Lower lobe of right lung (tissue), 2 donors: ENCODE measurements at places on chromosomes 1 and 21.

DNA sequence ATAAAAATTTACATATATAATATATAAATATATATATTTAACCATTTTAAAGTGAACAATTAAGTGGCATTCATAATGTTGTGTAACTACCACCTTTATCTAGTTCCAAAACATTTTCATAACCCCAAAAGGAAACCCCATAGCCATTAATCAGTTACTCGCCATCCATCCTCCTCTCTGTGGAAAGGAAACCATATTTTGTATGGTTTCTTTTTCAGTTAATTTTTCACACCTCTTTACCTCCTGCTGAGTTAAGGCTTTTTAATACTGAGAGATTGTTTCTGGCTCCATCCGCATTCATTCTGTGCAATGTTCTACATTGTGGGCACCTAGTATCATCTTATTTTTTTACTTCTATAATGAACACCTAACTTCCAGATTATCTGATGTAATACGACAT is 512.1 kb downstream of the LMO4 start:
- no peaks in the 10 kb centered on the region for H3K27me3 ChIP-seq
- DNase-seq = no peak

DNA sequence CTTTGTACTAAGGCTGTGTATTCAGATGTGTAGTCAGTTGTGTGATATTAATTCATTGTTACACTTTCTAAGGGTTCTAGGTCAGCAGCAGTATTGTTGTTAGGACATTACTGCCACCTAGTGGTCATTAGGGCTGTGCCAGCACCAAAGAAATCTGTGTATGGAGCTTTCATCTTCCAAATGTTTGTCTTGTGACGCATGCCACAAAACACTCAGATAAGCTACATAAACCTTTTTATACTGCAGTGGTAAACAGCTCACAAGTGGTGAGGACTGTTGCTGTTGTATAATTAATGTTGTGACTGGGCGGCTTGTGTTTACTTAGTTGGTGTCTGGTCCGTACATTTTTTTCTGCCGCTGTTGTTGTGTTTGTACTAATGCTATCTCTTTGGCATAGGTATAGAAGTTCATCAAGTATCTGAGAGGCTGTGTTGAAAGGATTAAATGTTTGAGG is 51.7 kb downstream of the S1PR1 start:
- no peak overlapping the region for H3K27ac ChIP-seq
- peak; percentile 59 for DNase-seq
- H3K36me3 ChIP-seq = no peaks in the 10 kb centered on the region
- H3K4me1 ChIP-seq = peaks cover 39% of the 10 kb centered on the region
- no peak overlapping the region for H3K4me3 ChIP-seq
- H3K27me3 ChIP-seq = no peaks in the 10 kb centered on the region

GRCh38 chr1:172628401-172628800 is 30.5 kb upstream of the FASLG start:
- no peaks in the 10 kb centered on the region for H3K36me3 ChIP-seq
- no peaks in the 10 kb centered on the region for H3K27me3 ChIP-seq
- DNase-seq = no peak

- peaks cover 9% of the 10 kb centered on the region for H3K4me1 ChIP-seq
- no peak overlapping the region for H3K27ac ChIP-seq
- no peaks in the 10 kb centered on the region for H3K27me3 ChIP-seq
- no peak overlapping the region for H3K4me3 ChIP-seq
- DNase-seq = no peak
Observed at GRCh38 chr1:203621559-203622262, 4.9 kb upstream of the ATP2B4 start.

DNA sequence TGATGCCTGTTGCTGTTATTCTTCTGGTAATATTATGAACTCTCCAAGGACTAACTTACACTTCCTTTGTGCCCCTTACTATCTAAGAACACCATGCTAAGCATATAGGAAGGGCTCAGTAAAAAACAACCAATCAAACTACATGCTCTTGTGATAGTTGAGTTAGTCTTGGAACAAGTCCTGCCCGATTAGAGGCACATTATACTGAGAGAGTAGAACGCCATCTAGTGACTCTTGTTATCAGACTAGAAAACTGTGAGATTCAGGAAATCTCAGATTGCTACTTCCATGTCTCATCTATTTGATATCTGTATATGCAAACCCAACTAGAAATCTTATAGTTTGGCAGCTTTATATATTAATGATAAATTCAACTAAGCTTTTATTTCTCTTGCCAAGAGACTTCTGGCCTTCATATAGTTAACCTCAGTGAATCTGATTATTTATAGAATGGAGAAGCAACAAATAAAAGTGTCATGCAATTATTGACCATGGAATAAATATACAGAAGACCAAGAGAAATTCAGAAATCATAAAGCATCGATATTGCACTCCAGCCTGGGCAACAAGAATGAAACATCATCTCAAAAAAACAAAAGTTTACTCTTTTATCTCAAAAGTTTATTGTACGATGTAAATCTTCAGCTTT is 7.8 kb upstream of the SRRM1 start:
- H3K4me3 ChIP-seq = no peak overlapping the region
- H3K27me3 ChIP-seq = no peaks in the 10 kb centered on the region
- H3K27ac ChIP-seq = no peak overlapping the region
- no peaks in the 10 kb centered on the region for H3K36me3 ChIP-seq
- no peak for DNase-seq

- no peak overlapping the region for H3K27ac ChIP-seq
- H3K4me1 ChIP-seq = no peaks in the 10 kb centered on the region
- H3K36me3 ChIP-seq = no peaks in the 10 kb centered on the region
- no peak for DNase-seq
- no peak overlapping the region for H3K4me3 ChIP-seq
Observed at GRCh38 chr1:86472767-86473166, 4.0 kb downstream of the CLCA1 start.

DNA sequence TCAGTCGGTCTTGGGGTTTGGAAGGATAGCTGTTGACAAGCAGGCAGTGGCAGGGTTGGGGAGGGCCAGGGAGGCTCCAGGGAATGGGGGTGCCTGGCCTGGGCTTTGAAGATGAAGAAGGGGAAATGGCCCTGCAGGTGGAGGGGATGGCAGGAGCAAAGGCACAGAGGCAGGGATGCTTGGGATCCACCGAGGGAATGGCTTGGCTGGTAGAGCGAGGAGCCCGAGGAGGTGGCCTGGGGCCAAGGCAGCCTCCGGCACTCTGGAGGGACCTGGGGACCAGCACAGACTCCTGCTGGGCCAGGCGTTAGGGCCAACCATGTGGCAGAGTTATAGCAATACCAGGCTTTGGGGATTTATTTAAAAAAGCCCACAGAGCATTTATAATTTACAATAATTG is 62.9 kb upstream of the EDN2 start:
- no peak overlapping the region for H3K27ac ChIP-seq
- no peaks in the 10 kb centered on the region for H3K4me1 ChIP-seq
- DNase-seq = no peak
- no peaks in the 10 kb centered on the region for H3K36me3 ChIP-seq
- H3K4me3 ChIP-seq = no peak overlapping the region

- DNase-seq = no peak
- no peaks in the 10 kb centered on the region for H3K27me3 ChIP-seq
- H3K27ac ChIP-seq = no peak overlapping the region
- no peaks in the 10 kb centered on the region for H3K36me3 ChIP-seq
- H3K4me1 ChIP-seq = no peaks in the 10 kb centered on the region
- H3K4me3 ChIP-seq = no peak overlapping the region
Observed at GRCh38 chr1:232177438-232177837, 452.5 kb downstream of the SIPA1L2 start.

GRCh38 chr1:226708342-226708780 is 30.7 kb downstream of the ITPKB start:
- H3K27me3 ChIP-seq = no peaks in the 10 kb centered on the region
- no peak overlapping the region for H3K27ac ChIP-seq
- H3K4me3 ChIP-seq = no peak overlapping the region
- peaks cover 10% of the 10 kb centered on the region for H3K36me3 ChIP-seq
- peaks cover 68% of the 10 kb centered on the region for H3K4me1 ChIP-seq
- no peak for DNase-seq
